ENCODE measurements at places on chromosomes 11 and 22.

GRCh38 chr22:36419912-36420882 is 32.4 kb upstream of the MYH9 start:
- DNase-seq: no peak

DNA sequence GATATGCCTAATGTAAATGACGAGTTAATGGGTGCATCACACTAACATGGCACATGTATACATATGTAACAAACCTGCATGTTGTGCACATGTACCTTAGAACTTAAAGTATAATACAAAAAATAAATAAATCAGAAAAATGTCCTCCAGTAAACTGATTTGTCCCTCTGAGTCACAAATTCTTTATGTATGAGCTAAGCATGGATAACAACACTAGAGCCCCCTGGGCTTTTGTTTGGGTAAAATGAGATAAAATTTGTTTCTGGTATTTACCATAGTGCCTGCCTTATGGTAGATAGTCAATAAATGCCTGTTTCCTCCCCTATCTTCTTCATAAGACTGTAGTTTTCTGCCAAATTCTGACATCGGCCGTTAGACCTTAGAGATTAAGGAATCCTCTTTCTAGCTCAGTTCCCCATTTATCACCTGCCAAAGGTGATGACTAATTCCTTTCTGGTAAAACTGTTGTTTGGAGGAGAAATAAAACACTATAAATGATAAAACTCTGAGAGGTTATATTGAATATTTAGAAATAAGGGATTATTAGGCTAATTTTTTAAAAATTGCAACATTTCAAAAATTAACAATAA is 43.6 kb upstream of the LUZP2 start:
- DNase-seq: no peak

DNA sequence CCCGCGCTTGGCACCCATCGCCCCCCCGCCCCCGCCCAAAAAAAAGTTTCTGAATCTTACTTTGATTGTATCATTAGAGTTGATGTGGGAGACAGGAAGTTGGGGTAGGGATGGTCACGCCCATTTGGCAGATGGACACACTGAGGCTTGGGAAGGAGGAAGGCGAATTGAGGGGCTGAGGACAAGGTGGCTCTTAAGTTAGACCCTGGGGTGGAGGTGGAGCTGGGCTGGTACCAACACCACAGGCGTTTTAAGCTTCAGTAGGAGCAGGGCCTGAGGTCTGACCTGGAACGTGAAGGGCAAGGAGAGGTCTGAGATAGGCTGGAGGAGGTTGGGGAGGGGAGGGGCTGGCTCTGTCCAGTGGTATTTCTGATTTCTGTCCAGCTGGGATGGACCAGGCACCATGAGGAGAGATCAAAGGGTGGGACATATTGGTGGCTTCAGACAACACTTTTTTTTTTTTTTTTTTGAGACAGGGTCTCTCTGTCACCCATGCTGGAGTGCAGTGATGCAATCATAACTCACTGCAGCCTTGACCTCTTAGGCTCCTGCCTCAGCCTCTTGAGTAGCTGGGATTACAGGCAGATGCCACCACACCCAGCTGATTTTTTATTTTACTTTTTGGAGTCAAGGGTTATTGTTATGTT is 799 bp upstream of the CDC42BPG start:
- DNase-seq: no peak

DNA sequence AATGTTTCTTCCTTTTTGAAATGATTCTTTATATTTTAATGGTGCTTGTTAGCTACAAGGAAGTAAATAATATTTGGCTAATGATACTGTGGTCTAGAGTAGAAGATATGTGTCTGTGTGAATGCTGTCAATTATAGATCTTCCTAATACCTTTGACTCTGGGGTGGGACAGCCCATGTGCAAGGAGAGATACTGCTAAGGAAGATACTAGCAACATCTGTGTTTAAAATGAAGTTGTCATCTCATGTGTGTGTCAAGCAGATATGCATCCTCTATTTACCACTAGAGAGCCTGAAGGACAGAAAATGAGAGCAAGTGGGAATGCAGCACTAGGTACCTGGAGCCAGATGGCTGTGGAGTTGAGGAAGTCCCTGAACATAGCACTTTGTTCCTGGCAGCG is 34.1 kb downstream of the PPME1 start:
- DNase-seq: no peak

DNA sequence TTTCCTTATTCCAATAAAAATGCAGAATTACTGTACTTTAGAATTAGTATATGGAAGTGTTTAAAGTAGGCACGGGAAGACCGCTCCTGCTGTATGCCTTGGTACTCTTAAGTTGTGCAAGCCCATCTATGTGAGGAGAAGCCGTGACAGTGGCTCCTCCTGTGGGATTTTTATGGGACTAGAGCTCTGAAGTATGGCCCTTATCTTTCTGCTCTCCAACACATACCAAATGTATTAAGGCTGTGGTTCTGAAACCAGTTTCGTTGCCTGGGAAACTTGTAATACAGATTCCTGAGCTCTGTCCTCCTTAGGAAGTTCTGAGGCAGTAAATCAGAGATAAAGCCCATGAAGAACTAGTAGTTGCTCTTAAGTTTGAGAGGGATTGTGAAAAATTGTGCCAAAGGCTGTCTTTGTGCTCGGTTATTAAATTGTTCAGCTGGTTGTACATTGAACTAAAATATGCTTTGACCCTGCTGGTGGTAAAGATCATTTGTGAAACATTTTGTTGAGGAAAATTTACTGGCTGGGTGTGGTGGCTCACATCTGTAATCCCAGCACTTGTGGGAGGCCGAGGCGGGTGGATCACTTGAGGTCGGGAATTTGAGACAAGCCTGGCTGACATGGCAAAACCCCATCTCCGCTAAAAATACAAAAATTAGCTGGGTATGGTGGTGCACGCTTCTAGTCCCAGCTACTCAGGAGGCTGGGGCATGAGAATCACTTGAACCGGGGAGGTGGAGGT is 29.3 kb downstream of the RTN3 start:
- no peak for DNase-seq

DNA sequence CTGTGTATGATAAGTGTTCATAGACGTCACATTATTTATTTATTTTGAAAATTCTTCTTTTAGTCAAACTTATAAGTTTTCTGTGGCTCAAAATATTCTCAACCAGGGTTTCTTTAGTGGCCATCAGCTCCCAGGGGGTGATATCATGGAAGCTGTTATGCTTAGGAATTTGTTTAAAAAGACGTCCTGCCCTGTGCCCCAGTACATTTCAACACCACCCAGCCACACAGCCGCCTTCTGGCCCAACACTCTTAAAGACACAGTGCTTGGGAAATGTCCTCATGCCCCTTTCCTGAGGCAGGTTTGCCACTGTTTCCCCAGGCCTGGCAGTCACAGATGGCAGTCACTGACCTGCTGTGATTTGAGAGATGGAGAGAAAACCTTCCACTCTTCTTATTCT is 19.9 kb downstream of the TSKU start:
- DNase-seq: no peak

GRCh38 chr11:120261931-120262330 is 22.0 kb downstream of the POU2F3 start:
- no peak for DNase-seq

DNA sequence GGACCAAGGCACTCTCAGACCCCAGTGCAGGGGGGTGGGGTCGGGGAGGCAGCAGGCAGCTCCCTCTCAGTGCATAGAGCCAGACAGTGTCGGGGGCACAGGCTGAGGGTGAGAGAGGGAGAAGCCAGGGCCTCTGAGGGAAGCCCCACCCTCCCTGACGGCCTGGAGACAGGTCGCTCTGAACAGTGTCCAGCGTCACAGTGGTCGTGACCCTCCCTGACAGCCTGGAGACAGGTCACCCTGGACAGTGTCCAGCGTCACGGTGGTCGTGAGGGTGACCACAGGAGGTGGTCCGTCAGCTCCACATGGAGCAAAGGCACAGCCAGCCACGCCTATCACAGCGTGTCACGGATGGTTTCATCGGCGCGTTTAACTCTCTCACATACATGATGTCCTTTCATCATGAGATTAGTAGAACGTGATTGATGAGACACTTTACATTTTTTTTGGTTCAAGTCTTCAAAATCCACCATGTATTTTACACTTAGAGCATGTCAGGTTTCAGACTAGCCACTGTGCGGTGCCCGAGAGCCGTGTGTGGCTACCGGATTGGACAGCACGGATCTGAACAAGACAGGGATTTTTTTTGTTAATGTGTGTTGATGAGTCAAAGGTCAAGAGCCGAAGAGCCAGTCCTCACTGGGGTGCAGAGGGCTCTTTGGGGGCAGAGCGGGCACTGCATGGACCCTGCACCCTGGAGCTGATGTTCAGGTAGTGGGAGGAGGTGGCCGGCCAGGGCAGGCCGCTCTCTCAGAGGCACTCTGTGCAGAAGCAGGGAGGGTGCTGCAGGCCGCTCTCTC is 23.9 kb upstream of the PANX2 start:
- no peak for DNase-seq

- DNase-seq: no peak
Observed at GRCh38 chr11:66044757-66045156, 4.2 kb downstream of the GAL3ST3 start.

- peak; percentile 70 for DNase-seq
Observed at GRCh38 chr11:65558002-65558929, at the start of gene LTBP3. Gene LTBP3 (minus strand): TSS chr11:65558359. CDS start chr11:65557959, 400 bp downstream.

- DNase-seq: no peak
Observed at GRCh38 chr11:130536106-130537040, 87.9 kb downstream of the ADAMTS15 start.

DNA sequence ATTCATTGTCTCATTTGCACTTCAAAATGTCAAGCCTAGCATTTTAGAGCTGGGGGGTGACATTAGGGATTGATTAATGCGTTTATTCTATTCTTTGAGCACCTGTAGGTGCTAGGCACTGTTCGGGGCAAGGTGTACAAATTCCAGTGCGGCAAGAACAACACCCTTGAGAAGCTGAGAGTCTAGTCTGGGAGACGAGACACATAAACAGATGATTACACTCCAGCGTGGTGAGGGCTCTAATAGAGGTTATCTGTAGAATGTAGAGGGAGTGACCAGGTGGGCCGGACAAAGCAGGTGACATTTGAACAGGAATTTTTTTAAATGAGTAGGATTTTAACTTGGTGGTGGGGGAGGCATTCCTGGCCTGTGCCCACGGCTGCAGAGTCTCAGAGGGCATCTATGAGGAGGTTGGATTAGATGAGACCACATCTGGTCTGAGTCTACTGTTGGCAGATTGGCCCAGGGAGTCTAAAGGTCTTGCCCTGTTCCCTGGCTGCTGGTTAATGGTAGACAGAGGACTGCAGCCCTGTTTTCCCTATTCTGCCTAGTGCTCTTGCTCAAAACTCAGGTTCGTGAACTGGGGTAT is 970 bp downstream of the CAT start:
- DNase-seq: no peak

DNA sequence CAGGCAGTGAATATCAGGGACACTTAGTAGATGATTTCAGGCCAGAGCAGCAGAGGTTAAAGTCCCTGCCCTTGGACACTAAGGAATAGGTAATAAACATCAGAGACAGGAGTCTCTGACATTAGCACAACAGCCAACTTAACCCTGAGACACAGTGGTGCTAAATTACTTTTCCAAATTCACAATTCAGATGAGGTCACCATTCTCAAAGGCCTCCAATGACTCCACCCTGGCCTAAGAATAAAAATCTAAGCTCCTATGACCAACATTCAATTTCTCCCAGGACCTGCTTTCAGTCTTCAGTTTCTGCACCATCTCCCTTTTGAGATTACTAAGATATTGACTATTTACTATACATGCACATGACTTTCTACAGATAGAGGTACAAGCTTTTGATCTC is 42.0 kb downstream of the BLID start:
- DNase-seq: no peak

- DNase-seq: peak; percentile 19
Observed at GRCh38 chr11:94741022-94741679, 27.0 kb upstream of the AMOTL1 start.

GRCh38 chr11:41175304-41175972 is 284.0 kb downstream of the LRRC4C start:
- no peak for DNase-seq

DNA sequence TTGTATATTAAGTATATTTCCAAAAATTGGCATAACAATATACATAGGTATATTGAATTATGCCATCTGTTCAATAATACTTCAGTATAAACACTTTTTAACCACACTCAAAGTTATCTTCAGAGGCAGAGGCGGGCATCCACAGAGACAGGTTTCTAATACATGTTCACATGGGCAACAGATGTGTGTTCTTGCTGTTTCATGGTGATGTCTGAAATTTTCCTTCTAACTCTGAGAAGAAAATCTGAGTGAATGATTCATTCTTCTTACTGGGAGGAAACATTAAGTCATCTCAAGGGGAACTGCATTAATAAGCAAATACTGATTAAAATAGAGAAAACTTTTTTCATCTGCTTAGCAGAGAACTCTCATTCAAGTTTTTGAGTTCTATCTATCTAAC is 1074.5 kb downstream of the LRRC4C start:
- DNase-seq: no peak

DNA sequence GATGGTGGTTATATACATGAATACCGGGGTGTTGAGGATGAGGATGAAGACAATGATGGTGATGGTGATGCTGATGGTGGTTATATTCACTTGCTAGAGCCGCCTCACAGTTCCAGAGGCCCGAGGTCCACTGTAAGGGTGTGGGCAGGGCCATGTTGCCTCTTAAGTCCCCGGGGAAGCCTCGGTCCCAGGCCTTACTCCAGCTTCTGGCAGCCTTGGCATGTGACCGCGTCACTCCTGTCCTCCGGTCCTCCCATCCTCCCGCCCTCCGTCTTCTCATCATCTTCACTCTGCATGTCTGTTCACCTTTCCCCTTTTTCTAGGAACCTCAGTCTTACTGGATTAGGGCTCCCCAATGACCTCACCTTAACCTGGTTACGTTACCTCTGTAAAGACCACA is 54.6 kb downstream of the IGLL1 start:
- DNase-seq: no peak

DNA sequence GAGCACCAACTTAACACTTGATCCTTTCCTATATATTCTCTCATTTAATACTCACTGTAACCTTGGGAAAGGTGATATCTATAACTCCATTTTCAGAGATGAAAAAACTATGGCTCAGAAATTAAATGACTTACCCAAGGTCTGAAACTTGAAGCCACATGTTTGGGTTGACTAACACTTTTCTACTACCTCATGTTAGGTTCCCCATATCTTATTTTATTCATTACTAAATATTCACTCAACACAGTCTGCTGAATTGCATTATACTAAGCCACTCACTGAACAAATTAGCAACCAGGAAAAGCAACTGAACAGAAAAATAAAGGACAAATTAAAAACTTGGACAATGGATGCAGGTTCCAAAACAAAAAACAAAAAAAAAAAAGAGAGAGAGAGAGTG is 59.9 kb downstream of the FAM168A start:
- DNase-seq: no peak

GRCh38 chr22:19886605-19887255 is 32.1 kb upstream of the GNB1L start:
- DNase-seq: no peak

DNA sequence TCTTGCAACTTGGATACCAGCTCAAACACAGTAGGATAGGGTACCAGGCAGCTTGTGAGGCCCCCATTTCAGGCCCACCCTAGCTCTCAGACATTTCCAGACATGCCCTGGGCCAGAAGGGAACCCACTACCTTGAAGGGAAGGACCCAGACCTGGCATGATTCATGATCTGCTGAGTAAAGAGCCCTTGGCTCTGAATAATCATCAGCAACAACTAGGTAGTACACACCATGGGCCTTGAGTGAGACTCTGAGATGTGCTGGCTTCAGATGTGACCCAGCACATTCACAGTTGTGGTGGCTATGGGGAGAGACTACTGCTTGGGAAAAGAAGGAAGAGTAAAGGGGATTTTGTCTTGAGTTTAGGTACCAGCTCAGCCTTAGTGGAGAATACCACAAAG is 23.6 kb downstream of the JRKL start:
- DNase-seq: no peak

- no peak for DNase-seq
Observed at GRCh38 chr11:130470832-130471706, 22.6 kb downstream of the ADAMTS15 start.
